ENCODE measurements at places on chromosomes 7 and 10.

GRCh38 chr7:64871761-64872160, 31.3 kb upstream of the ZNF273 start:
- DNase-seq, result no peak

- no peak for DNase-seq
These were observed 123.3 kb downstream of the CDH23 start for GRCh38 chr10:71520042-71520441.

DNA sequence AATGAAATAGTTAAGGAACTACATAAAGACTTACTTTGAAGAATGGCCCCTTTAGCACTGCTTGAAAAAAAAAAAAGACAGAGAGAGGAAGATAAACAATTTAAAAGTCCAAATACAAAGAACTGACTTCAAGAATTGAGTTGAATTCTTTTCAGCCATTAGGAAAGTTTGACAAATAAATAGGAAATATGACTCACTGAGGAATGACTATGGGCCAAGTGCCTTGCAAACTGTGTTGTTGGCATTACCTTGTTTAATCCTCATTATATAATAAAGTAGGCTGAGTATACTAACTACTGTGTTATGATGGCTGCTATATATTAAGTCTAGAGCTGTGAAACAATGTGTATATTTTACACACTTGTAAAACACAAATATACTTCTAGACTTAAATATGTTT, 151.1 kb downstream of the ELMO1 start:
- DNase-seq, result no peak

DNA sequence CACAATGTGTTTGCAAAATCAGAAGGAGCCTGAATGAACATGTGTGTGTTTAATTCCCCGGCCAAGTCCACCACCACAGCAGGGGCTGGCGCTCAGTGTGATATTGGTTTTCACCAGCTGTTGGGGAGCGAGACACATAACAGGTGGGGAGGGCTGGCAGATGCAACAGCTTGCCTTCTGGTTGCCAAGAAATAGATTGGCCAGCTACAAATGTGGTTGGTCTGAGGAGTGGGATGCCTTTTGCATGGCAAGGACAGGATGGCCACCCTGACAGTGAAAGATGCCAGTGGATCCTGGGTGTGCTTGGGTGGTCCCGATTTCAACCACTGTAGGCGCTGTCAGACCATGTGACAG, 292.5 kb upstream of the FZD8 start:
- no peak for DNase-seq

- no peak for DNase-seq
These were observed 75.5 kb upstream of the SLF2 start for GRCh38 chr10:100837300-100837699.

DNA sequence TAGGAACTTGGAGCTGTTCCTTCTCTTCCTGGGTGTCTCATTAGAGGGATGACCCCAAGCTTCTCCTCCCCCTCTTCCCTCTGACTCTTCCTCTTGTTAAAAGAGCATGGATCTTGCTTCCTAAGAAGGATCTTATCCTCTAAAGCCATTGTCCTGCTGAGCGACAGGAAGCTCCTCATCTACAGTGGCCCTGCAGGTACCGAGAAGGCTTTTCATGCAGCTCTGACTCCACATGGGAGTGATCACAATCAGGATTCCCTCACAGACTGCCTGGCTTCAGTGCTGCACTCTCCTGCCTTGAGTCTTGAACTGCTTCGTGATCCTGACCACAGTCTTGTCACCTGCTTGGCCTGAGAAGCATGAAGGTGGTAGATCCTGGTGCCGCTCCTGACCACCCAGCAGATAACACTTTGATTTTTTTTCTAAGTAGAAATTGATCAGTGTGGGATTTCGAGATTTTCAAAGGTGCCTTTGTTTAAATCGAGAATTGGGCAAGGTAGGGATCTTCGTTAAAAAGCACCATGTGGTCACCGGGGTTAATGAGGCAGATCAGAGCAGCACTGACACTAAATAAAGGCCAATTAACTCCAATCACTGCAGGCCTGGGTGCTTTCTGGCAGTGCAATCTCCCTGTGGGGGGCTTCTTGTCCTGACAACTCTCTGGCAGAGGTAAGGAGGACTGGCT, 376.4 kb downstream of the NRG3 start:
- no peak for DNase-seq

GRCh38 chr10:84683550-84683949, 355.2 kb downstream of the CCSER2 start:
- no peak for DNase-seq

DNA sequence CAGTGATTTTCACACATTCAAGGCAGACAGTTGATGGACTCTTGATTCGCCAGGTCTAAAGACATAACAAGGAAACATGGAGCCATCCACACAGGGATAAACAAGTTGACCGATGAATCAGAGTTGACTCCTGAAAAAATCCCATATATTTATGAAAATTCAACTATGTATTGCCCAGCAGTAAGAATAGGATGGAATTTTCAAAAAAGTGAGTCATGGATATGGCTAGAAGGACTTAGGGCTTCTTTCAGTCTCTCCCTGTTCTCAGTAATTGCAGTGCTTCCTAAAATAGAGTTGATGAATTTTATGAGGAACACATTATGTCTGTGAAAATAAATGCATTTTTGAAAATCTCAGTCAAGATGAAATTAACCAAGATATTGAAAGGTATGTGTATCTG, 301.2 kb downstream of the PLXDC2 start:
- DNase-seq, result no peak

DNA sequence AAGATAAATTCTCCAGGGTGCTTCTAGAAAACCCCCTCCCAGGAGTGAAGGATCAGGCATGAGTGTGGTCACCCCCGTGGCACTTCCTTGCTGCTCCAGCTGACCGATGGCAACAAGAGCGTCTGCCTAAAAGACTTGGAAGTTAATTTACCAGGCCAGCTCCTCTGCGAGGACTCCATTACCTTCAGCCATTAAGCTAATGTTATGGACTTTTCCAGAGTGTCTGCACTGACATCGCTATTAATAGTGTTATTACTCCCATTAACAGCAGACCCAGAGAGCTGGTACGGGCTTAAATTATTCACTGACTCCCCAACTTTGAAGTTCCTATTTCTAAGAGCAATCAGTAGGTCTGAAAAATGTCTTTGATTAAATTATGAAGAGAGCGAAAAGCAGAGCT, 345.8 kb downstream of the PLXNA4 start:
- no peak for DNase-seq

DNA sequence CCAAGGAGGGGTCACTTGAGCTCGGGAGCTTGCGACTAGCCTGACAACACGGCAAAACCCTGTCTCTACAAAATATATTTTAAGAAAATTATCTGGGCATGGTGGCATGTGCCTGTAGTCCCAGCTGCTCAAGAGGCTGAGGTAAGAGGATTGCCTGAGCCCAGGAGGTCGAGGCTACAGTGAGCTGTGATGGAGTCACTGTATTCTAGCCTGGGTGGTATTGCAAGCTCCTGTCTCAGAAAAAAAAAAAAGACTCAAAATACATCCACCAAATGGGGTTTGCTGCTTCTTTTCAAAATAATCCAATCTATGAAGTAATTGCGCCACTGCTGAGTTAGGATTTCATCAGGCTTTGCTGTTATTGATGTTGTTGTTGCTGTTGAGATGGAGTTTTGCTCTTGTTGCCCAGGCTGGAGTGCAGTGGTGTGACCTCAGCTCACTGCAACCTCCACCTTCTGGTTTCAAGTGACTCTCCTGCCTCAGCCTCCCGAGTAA, 11.1 kb upstream of the VIM start:
- DNase-seq, result no peak

DNA sequence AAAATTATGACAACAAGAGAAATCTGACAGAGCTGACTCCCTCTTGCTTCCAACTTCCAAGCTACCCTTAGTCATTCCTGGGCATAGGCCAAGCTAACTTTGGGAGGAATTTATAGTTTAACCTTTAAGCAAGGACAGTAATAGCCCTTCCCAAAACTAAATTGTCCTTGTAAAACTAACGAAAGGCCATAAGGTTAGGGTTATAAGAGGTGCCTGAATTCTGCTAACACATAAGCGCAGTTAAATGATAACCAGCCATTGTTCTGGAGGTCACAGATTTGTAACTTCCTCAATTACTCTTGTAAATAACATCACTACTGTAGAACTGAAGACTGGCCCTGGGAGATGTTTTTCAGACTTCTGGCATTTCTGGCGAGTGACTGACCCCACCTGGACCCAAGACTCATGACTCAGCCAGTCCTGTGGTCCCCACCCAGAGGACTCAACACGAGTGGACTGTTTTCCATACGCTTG, 481.2 kb downstream of the KCNMA1 start:
- no peak for DNase-seq

- no peak for DNase-seq
These were observed 86.4 kb downstream of the FAM53B start for GRCh38 chr10:124657806-124658205.

- DNase-seq, result peak; percentile 37
These were observed 71.5 kb upstream of the ADO start for GRCh38 chr10:62732841-62733653.

DNA sequence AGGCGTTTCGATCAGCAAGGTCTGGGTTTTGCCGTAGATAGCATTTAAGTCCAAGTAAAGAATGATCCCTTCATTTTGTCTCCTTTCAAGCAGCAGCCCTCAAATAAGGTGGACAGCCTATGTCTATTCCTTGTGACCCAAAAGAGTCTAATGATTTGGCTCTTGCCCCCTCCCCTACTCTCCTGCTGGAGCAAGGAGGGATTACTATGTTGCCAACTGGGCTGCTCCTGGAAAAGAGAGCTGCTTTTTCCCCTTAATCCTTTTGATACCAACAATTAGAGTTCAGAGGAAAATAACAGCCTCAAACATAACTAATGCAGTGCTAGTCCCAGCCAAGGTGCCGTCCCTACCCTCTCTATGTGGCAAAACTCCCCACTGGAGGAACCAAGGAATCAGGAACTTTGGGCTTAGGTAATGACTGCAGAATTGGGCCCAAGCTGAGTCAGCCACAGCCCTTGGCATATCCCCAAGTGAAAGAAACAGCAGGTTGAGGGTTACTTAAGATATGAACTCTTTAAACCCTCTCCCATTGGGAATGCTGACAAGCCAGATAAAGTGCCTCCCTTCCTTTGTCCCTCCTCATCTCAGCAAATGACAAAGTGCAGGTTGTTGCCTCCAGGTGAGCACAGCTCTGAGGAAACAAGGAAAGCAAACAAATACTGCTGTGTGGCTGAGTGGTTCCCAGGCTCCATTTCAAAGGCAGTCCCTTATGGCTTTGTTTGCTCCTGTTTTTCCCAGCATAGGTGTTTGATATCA, 643.7 kb downstream of the INHBA start:
- DNase-seq, result no peak

GRCh38 chr10:43623351-43623750, 17.1 kb downstream of the ZNF485 start:
- no peak for DNase-seq

- DNase-seq, result no peak
These were observed 9.2 kb upstream of the SFRP5 start for GRCh38 chr10:97780841-97781617.

- DNase-seq, result no peak
These were observed 174.1 kb upstream of the YAE1 start for GRCh38 chr7:39392151-39392550.

GRCh38 chr7:4175346-4175973, 506.6 kb upstream of the FOXK1 start:
- no peak for DNase-seq

- peak; percentile 81 for DNase-seq
These were observed 11.2 kb downstream of the IL2RA start for GRCh38 chr10:6050801-6051445.

GRCh38 chr10:112775381-112775780, 174.7 kb upstream of the TCF7L2 start:
- no peak for DNase-seq

DNA sequence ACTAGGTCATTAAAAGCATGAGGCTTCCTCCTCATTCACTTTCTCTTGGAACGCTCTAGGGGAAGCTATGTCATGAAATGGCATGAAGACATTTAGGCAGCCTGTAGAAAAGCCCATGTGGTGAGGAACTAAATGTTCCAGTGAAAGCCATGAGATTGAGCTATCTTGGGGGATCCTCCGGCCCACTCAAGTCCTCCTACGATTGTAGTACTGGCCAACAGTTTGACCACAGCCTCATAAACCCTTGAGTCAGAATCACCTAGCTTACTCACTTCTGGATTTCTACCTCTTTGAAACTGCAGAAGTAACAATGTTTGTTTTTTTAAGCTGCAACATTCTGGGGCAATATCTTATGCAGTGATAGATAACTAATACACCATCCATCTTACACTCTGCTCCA, 605.1 kb downstream of the SORCS1 start:
- no peak for DNase-seq

DNA sequence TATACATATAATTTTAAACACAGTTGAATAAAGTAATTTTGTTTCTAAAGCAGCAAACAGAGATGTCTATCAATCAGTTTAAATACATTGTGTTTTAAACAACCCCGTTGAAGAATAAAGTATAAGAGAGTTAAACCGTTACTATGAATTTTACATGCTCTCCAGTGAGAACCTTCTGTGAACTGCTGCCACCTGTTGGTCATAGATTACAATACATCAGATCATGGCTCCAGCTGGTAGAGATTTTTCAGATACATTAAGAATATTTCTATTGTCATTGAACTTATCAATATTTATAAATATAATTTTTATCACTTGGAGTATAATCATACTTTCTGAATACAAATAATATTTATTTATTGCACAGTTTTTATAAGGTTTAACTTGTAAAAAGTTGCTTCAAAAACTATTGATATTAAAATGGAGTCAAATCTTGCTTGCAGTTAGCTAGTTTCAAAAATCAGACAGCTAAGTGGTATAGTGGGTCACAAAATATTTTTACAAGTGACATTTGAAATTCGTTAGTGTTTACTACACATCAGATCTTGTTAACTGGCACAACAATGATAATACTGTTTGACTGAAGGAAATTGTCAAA, 561.2 kb upstream of the PHF14 start:
- no peak for DNase-seq

DNA sequence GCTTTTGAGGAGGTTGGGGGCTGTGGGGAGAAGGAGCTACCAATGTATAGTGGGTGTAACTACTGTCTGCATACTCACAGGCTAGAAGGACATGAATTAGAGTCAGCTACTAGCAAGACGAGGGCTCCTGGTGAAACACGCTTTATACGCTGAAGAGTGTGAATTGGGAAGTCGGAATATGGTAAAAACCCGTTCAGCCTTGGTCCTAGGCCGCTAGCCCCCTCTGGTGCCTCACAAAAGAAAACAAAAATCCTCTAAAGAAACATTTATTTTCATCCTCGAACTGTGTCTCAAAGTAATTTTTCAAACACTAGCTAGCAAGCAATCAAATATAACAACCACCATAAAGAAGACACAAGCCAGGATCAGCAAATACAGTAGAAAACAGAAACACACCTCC, 338.1 kb upstream of the SEMA3C start:
- DNase-seq, result no peak

Measured in stimulated activated CD4-positive, alpha-beta T cell treated with anti-CD3 and anti-CD28 coated beads, Interleukin-1b, Interleukin-23, amount 100 ng/mL, for 4 hours (primary cell).